Stimulated activated CD8-positive, alpha-beta memory T cell treated with anti-CD3 and anti-CD28 coated beads, Interleukin-7, amount 100 ng/mL, for 4 hours (primary cell): ENCODE measurements at places on chromosomes 3 and 15.

DNA sequence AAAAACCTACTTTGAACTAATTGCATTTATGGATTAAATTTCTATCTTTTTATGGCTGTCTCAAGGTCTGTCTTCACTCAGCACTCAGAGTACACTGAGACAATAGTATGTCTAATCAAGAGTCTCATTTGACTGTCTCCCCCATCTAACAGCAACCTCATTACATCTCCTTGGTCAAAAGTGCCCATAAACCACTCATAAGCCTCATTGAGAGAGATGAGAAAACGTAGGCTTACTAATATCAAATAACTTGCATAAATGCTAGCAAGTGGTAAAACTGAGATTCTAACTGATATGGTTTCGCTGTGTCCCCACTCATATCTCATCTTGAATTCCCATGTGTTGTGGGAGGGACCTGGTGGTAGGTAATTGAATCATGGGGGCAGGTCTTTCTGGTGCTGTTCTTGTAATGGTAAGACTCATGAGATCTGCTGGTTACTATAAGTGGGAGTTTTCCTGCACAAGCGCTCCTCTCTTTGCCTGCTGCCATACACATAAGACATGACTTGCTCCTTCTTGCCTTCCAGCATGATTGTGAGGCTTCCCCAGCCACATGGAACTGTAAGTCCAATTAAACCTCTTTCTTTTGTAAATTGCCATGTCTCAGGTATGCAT, 113.9 kb downstream of the TFDP2 start:
- no peak for DNase-seq

GRCh38 chr15:30979457-30979856, 12.0 kb downstream of the MTMR10 start:
- no peak for DNase-seq

GRCh38 chr15:91965501-91966193, 112.1 kb downstream of the SLCO3A1 start:
- DNase-seq, result no peak

- no peak for DNase-seq
These were observed 333.2 kb upstream of the C2CD4B start for GRCh38 chr15:62498278-62498677.

- no peak for DNase-seq
These were observed 85.4 kb upstream of the ARRDC4 start for GRCh38 chr15:97875025-97875512.

DNA sequence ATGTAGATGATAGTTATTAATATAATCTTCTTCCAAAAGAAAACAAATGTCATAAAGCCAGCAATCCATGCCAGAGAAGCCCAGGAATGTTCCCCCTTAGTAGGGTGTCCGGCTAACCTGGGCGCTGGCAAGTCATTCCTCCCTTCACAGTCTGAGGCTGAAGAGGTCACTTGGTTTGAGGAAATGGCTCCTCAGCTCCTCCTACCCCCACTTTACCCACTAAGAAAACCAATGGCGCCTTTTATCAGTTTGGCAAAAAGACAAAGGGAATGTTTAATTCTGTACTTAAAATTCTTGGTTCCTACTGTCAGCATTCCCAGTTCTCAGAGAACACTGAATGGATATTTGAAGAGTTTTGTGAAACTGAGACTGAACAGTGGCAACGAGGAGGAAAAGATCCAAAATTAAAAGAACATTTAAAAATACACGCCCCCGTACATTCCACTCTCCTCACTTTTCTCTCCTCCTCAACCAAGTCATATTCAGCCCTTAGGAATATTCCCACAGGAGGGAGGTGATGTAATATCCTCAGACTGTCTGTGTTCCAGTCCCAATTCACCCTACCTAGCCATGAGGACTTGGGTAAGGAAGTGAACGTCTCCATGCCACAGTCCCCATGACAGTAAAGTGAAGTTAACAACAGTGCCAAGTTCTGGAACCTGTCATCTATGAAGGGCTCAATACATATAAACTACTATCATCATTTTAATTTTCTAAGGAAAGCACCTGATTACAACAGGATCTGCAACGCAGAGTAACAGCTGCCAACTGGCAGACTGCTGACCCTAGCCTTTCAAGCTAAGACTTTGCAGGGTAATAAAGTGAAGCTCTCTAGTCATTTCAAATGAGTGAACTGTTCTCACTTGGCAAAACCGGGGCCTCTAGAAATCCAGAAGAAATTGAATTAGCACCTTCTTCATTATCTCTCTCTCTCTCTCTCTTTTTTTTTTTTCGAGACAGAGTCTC, 234.5 kb upstream of the ICE2 start:
- DNase-seq, result no peak

GRCh38 chr3:25424614-25425013, 3.4 kb upstream of the RARB start:
- no peak for DNase-seq

DNA sequence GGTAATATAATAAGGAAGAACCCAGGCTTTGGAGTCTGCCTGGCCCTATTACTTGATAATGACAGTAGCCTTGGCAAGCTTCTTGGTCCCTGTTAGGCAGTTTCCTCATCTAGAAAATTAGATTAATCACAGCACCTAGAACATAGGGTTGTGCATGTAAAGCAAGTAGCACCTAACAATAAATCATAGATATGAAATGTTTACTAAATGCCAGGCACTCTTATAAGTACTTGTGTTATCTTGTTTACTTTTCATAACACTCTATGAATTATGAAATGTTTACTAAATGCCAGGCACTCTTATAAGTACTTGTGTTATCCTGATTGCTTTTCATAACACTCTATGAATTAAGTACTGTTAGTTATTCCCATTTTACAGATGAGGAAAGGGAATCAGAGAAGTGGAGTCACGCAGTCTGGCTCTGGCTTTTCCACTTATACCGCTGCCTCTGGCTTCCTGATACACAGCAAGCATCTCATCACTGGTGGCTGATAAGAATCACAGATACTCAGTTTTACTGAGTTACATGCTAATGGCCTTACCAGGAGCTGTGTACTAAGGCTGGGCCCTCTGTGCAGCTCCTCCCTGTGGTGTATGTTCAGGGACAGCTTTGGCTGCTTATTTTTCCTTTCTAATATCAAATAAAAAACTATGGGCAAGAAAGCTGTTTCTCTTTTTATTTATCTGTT, 123.4 kb downstream of the FEZF2 start:
- DNase-seq, result no peak

GRCh38 chr15:73870700-73871408, 2.5 kb upstream of the TBC1D21 start:
- no peak for DNase-seq
